RKO (cell line): ENCODE measurements at places on chromosomes 11 and 22.
A peak's percentile ranks its signal among the peaks of the same experiment; 100 is the strongest.

GRCh38 chr22:28923826-28924732 is 40.7 kb downstream of the ZNRF3 start:
- DNase-seq, result no peak

DNA sequence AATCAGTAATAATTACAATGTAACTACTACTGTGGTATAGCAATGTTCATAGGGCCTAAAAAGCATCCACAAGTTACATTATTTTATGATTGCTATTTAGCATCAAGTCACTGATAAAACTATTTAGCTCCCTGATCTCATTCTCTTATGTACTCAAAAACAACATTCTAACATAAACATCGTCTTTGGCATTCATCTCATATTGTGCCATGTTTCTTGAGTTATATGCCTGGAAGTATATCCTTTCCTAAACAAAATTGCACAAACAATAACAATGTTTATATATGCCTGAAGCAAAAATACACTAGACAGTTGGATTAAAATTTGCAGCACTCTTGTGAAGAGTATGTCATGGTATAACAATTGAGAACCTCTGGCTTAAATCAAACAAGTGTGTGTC is 34.1 kb downstream of the HORMAD2 start:
- no peak for DNase-seq

GRCh38 chr22:49568751-49569285 is 258.9 kb downstream of the BRD1 start:
- no peak for DNase-seq

GRCh38 chr11:117492578-117493251 is 165.1 kb downstream of the CEP164 start:
- DNase-seq, result no peak

GRCh38 chr11:473962-474785 is 24.1 kb downstream of the PTDSS2 start:
- no peak for DNase-seq

DNA sequence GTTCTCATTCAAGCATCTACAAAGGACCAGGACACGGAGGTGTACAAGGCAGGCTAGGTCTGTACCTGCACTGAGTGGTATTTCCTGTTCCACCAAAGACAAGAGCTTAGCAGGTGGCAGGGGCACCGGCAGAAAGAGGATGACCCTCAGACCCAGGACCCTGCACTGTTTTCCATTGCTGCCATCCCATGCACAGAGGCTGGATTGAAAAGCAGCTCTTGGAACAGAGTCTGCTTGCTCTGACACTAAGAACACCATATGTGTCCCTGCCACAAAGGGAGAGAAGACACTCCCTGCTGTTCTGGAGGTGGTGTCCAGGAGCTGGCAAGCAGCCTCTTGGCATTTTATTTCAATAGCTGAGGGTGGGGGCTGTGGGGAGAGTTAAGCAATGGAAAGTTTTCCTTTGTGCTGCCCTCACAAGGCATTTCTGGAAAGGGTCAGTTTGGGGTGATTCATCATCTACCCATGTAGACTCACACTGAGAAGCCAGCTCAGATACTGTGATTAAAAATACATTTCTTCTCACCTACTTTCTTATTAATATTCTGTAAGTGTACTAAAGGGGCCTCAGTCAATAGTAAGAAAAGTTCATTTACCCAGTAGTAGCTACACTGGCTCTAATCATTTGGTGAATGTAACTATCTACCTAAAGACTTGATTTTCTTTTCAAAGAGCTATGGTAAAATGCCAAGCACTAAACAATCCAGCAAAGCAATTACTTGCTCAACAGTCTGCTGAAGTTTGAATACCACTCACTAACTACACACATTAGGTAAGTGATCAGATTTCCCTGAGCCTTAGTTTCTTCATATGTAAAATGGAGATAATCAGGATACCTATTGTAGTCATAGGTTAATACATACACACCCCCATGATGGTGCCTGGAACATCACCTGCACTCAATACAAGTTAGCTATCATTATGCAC is 55.2 kb downstream of the SLC1A2 start:
- DNase-seq, result peak; percentile 16

DNA sequence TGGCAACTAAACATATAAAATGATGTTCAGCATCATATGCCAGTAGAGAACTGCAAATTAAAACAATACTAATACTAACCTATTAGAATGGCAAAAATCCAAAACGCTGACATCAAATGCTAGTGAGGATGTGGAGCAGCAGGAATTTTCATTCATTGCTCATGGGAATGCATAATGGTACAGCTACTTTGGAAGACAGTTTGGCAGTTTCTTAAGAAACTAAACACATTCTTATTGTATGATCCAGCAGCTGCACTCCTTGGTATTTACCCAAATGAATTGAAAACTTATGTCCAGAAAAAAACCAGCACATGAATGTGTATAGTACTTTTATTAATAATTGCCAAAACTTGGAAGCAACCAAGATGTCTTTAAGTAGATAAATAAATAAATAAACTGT is 258.0 kb downstream of the TENM4 start:
- DNase-seq, result no peak

GRCh38 chr22:35324067-35324466 is 24.4 kb downstream of the TOM1 start:
- no peak for DNase-seq

GRCh38 chr11:68581439-68581838 is 102.9 kb upstream of the GAL start:
- DNase-seq, result no peak

- DNase-seq, result no peak
Observed at GRCh38 chr22:49738006-49738405, 89.7 kb downstream of the BRD1 start.

DNA sequence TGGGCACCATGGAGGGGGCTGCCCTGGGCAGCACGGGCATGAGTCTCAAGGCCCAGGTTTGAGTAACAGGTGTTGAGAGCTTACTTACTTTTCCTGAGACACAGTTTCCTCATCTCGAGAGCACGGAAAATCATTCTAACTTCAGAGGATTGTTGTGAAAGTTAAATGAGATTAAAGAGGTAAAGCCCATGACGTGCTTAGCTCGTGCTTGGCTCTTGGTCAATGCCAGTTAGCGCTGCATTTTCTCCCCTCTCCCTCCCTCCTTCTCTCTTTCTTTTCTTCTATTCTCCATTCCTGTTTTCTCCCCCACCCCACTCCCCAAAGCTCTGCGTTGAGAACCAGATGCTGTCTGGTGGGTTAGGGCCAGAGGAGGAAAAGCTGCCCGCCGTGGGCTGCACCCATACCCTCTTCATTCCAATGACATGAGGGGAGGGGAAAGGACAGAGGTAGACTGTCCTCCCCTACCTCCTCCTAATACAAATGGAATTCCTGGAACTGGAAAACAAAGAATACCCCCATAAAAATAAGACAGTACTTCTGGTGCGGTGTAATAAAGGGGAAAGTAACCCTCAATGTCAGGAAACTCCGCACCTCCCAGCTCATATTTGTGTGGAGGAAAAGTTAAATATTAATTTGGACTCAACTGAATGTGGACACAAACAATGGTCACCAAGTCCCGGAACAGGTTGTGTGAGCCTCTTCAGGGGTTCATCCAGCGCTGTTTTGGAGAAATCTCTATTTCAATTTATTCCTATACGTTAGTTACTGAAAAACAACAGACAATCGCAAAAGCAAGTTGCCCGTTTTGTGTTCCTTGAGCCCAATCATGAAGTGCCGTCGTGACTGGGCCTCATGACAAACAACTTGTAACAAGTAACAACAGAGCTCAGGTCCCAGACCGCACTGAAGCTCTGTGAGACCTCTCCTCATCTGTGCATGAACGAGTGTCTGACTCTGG is 54.8 kb upstream of the B3GAT1 start:
- DNase-seq, result no peak

DNA sequence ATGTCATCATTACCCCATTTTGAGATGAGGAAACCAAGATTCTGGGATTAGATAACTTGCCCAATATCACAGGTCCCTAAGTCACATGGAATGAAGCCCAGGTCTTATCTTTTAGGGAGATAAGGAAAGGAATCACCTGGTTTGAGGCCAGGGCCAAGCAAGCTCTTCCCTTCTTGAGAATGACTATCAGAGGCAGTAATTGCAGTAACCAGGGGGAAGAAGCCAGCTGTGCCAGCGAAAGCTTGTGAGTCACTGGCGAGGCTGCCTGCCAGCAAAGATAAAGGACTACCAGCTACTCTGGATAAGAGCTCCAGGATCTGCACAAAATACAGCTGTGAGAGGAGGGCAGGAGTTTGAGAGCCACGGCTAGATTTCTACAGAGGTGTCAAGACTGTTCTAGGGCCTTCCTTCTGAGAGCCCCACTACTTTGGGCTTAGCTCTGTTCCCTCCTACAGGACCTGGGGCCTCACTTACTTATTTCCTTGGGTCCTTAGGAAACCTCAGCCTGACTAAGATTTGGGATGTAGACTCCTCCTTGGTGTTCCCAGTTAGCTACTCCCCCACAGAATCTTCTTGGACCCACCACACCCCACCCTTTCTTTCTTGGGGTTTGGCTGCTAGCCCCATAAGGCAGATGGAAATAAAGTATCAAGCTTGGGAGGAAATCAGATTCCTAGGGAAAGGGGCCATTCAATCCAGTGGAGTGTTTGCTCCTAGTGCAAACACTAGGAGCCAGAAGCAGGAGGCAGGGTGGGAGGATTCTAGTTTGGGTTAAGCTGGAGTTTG is 9.7 kb upstream of the CCKBR start:
- peak; percentile 74 for DNase-seq

DNA sequence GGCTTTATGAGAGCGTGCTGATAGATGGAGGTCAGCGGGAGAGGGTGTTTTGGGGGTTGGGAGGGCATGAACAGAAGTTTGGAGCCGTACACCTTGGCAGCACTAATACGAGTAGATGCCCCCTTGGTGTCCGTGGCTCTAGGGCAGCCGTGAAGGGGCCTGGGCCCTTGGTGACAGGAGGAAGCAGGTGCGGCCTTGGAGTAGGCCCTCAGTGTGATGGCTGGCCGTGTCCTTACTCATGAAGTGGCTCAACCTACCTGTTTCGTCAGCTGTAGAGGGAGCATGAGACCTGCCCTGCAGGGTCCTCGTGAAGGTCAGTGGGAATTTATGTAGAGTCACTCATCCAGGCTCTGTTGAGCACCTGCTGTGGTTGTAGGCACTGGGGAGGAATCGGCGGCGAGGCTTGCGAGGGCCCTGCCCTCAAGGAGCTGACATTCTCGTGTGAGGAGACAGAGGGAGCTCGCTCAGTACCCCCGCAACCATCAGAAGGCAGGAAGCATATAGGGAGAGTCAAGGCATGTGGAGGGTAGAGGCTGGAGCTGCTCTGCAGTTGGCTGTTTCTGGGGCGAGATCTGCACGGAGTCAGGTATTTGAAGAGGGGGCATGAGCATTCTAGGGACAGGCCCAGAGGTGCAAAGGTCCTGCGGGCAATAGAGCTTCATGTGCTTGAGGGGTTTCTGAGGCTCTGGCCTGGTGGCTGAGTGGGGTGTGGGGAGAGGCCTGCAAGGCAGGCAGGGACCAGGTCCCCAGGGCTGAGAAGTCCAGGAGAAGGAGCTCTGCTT is 39.6 kb downstream of the TBC1D22A start:
- no peak for DNase-seq

DNA sequence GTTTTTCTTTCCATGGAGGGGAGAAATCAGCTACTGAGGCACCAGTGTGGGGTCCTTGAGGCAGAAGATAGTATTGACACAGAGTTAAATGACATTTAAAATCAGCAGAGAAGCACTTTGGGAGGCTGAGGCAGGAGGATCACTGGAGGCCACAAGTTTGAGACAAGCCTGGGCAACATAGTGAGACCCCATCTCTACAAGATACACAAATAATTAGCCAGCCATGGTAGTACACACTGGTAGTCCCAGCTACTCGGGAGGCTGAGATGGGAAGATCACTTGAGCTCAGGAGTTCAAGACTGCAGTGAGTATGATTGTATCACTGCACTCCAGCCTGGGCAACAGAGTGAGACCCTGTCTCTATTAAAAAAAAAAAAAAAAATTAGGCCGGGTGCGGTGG is 38.1 kb downstream of the KREMEN1 start:
- no peak for DNase-seq

- DNase-seq, result no peak
Observed at GRCh38 chr11:12017243-12017678, 8.8 kb upstream of the DKK3 start.

DNA sequence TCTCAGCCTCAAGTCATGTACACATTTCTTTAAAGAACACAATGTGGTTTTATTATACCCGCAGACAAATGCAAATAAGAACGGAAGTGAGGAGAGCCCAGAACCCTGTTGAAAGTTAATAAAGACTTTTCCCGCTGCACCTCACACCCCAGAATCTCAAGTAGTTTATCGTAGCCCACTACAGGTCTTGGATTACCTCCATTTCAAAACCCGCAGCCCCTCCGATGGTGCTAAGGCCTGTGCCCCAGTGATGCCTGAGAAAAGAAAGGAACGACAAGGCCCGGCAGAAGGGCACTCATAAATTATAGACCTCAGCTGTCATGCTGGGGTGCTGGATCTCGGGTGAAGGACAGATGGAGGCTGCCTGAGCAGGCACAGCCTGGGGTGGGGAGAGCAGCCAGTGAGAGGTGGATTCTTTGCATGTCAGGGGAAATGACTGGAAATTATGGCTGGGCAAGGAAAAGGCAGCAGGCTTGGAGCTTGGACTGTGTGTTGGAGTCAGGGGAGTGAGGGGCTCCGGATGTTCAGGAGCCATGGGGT is 354.1 kb downstream of the NTM start:
- no peak for DNase-seq

DNA sequence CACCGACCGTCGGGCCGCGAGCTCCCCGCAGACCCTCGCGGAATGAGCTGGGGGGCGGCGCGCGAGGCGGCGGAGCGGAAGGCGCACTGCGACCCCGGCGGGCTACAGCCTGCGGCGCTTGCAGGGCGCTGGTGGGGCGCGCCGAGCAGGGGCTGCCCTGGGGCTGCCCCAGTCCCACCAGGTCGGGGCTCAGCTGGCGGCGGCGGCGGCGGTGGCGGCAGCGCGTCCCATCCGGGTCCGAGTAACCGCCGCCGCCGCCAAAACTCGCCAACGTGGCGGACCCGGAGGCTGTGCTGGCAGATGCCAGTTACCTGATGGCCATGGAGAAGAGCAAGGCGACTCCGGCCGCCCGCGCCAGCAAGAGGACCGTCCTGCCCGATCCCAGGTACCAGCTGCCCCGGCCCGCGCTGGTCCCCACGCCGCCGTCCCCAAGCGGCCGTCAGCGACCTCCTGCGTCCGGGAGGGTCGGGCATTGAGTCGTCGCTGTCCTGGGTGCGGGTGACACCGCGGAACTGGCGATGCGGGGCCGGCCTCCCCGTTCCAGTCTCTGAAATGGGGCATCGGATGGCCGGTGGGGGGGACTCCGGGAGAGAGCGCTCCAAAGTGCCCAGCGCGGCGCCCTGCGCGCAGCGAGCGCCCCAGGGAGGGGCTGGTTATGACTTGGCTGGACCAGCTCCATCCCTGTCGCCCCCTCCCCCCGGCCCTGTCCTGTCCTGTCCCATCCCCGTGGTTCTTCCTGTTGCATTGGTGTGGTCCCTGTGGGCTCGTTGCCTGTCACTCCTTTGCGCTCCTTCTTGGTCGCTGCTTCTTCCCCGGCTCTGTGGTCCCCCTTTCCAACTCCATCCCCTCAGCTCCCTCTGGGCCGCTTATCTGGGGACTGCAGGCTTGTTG is 63.5 kb downstream of the CRYBB2 start:
- no peak for DNase-seq

GRCh38 chr11:57303280-57303989 is 21.3 kb downstream of the TNKS1BP1 start:
- no peak for DNase-seq
